SJCRH30 (cell line): ENCODE measurements at places on chromosomes 1 and 21. TPM values are rescaled to one million over a fixed set of nuclear protein-coding genes. Genes with fewer than 3 reads are reported as not detected.

DNA sequence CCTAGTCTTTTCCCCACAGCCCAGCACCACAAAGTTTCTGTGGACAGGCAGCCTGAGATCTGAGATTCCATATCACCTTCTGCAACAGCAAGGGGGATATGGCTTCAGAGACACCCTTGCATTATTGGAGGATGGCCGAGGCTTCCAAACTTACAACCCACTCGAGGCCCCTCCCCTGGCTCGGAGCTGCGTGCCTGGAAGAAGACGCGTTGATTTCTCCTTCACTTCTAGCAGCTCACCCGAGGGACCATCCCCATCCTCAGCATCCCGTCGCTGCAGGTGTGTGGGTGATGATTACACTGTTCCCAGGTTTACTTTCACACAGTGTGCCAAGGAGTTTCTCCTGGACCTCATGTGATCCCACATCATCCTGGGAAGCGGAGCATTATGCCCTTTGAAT is 277.9 kb downstream of the MATN1 start:
- H3K4me1 ChIP-seq = no peaks in the 10 kb centered on the region
- DNase-seq = no peak
- H3K27me3 ChIP-seq = no peaks in the 10 kb centered on the region

PGLYRP3 gene
- not detected in 2 replicates for total RNA-seq

PTPN7 gene
- 0.08 and 0.14 TPM in 2 replicates for total RNA-seq

GRCh38 chr1:225481738-225482137 is 53.9 kb upstream of the LBR start:
- H3K27ac ChIP-seq = no peak overlapping the region
- H3K4me1 ChIP-seq = peaks cover 29% of the 10 kb centered on the region
- no peaks in the 10 kb centered on the region for H3K27me3 ChIP-seq

GRCh38 chr1:233909195-233909594 is 4.7 kb downstream of the SLC35F3 start:
- DNase-seq = peak; percentile 4
- no peak overlapping the region for H3K4me3 ChIP-seq
- no peaks in the 10 kb centered on the region for H3K36me3 ChIP-seq
- H3K27me3 ChIP-seq = no peaks in the 10 kb centered on the region

GRCh38 chr21:43717967-43718871 is 710 bp upstream of the PDXK start:
- H3K4me3 ChIP-seq = peak overlapping the region; percentile 78
- DNase-seq = no peak
- H3K27me3 ChIP-seq = no peaks in the 10 kb centered on the region
- H3K27ac ChIP-seq = peak overlapping the region; percentile 15; the same call in 1 of the 2 replicates
- H3K4me1 ChIP-seq = peaks cover 6% of the 10 kb centered on the region

GRCh38 chr21:31599013-31599412 is 60.5 kb upstream of the SOD1 start:
- no peak overlapping the region for H3K27ac ChIP-seq
- H3K27me3 ChIP-seq = no peaks in the 10 kb centered on the region
- H3K4me1 ChIP-seq = no peaks in the 10 kb centered on the region
- H3K36me3 ChIP-seq = no peaks in the 10 kb centered on the region
- no peak overlapping the region for H3K4me3 ChIP-seq

DNA sequence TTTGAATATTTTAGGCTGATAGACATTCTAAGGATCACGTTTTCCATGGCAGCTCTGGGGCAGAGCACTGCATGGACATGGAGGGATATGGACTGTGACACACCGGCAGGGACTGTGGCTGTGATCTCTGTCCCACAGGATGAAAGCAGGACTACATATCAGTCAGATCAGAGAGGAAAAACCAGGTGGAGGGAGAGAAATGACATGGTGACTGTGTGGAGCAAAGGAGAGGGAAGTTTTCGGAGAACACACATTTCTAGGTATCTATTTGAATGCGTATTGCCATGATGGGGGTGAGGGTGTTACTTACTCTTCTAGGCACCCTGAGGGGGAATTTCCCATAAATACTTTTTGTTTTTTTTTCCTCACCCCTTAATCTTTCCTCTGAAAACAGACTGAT is 3.2 kb upstream of the CD1C start:
- no peak overlapping the region for H3K4me3 ChIP-seq
- no peaks in the 10 kb centered on the region for H3K4me1 ChIP-seq
- no peak overlapping the region for H3K27ac ChIP-seq
- DNase-seq = no peak
- H3K27me3 ChIP-seq = no peaks in the 10 kb centered on the region

DNA sequence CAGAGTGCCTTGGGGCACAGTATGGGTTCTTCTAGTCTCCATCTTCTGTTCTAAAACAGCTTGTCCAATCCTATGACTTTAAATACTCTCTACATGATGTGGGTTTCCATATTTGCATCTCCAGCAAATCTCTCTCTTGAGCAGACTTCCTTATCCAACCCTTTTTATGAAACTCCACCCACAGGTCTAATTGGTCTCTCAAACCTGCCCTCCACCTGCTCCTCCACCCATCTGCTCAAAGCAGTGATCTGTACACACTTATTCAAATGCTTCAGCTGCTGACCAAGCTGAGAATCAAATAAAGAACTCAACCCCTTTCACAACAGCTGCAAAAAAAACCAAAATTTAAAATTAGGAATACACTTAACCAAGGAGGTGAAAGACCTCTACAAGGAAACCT is 11.5 kb downstream of the MCOLN2 start:
- H3K27me3 ChIP-seq = no peaks in the 10 kb centered on the region
- no peak for DNase-seq
- no peaks in the 10 kb centered on the region for H3K4me1 ChIP-seq
- no peaks in the 10 kb centered on the region for H3K36me3 ChIP-seq

GRCh38 chr1:6711174-6711573 is 9.6 kb upstream of the DNAJC11 start:
- no peak for DNase-seq
- H3K4me3 ChIP-seq = no peak overlapping the region

TMEM63A gene
- 13.5 and 20.4 TPM in 2 replicates for total RNA-seq

- no peaks in the 10 kb centered on the region for H3K36me3 ChIP-seq
- no peaks in the 10 kb centered on the region; the same call in 1 of the 2 replicates for H3K4me1 ChIP-seq
- H3K27ac ChIP-seq = no peak overlapping the region
Measured at GRCh38 chr1:94603663-94604062, 62.1 kb upstream of the F3 start.

MAP3K21 gene
- total RNA-seq = not detected in 2 replicates

- H3K36me3 ChIP-seq = peaks cover 2% of the 10 kb centered on the region; the same call in 1 of the 2 replicates
- H3K27me3 ChIP-seq = no peaks in the 10 kb centered on the region
- H3K4me1 ChIP-seq = peaks cover 10% of the 10 kb centered on the region
- no peak overlapping the region for H3K4me3 ChIP-seq
- peak; percentile 87 for DNase-seq
Measured at GRCh38 chr1:204128964-204129896, 22.6 kb downstream of the ETNK2 start.

DNA sequence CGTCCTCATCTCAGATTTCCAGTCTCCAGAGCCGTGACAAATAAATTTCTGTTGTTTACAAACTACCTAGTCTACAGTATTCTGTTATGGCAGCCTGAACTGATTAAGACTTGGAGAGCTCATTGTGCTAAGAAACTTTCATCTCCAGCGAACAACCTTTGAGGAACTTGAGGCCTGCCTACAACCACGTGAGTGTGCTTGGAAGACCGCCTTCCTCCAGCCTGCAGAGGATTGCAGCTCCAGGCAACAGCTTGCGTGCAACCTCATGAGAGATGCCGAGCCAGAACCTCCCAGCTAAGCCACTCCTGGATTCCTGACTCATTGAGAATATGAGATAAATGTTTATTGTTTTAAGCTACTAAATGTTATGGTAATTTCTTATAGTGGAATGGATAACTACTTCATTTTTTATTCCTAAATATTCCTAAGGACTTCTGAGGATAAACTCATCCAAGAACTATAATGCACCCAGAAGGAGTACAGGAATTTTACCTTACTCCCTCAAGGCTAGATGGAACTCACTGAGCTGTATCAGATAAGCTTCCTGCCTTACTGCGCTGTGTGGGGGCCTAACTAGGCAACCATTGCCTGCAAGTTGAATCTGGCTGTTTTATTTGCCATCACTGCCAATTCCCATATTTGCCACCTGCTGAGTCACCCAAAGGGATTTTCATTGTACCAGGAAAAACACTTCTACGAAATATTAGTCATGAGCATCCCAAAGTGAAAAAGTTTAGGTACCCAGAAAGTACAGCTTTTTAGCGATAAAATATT is 17.6 kb downstream of the FAM177B start:
- DNase-seq = peak; percentile 62
- no peak overlapping the region for H3K27ac ChIP-seq
- H3K4me1 ChIP-seq = peaks cover 9% of the 10 kb centered on the region
- no peaks in the 10 kb centered on the region for H3K27me3 ChIP-seq
- no peaks in the 10 kb centered on the region for H3K36me3 ChIP-seq

ZSWIM5 gene
- 0.08 and 0.18 TPM in 2 replicates for total RNA-seq

DNA sequence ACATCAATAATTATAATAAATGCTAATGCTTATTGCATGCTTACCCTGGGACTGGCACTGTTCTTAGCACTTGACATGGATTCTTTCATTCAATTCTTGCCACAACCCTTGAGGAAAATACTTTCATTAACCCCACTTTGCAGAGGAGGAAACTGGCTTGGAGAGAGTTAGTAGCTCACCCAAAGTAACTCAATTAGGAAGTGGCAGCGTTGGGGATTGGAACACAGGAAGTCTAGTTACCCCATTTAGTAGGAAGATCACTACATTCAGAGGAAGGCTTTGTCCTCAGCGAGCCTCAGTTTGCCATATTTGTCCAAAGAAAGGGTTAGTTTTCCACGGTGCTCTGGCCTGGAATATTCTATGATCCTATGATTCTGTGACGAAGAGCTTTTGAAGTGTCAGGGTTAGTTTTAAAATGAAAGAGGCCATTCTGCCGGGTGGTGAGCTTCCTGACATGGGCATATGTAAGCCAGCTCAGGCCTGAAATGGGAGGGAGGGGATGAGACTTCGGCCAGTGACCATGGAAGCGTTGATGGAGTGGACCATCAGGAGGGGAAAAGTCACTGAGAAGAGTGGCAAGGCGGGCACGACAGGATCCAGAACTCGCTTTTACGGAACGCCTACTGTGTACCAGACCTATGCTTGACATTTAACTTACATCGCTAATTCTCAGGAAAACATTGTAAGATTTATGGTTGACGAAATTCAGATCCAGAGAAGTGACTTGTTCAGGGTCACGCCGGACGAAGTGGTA is 28.2 kb upstream of the EPB41 start:
- no peaks in the 10 kb centered on the region for H3K27me3 ChIP-seq
- no peak overlapping the region; the same call in 1 of the 2 replicates for H3K4me3 ChIP-seq
- H3K27ac ChIP-seq = no peak overlapping the region
- H3K36me3 ChIP-seq = no peaks in the 10 kb centered on the region
- no peak for DNase-seq

ITLN1 gene
- total RNA-seq = not detected in 2 replicates

GRCh38 chr1:213333121-213333520 is 282.1 kb downstream of the RPS6KC1 start:
- no peaks in the 10 kb centered on the region for H3K27me3 ChIP-seq
- H3K4me1 ChIP-seq = no peaks in the 10 kb centered on the region
- no peak for DNase-seq
- no peak overlapping the region for H3K4me3 ChIP-seq
- H3K27ac ChIP-seq = no peak overlapping the region

GRCh38 chr1:159218649-159219636 is 14.3 kb downstream of the ACKR1 start:
- H3K4me1 ChIP-seq = no peaks in the 10 kb centered on the region
- no peaks in the 10 kb centered on the region for H3K36me3 ChIP-seq
- H3K27ac ChIP-seq = no peak overlapping the region

DNA sequence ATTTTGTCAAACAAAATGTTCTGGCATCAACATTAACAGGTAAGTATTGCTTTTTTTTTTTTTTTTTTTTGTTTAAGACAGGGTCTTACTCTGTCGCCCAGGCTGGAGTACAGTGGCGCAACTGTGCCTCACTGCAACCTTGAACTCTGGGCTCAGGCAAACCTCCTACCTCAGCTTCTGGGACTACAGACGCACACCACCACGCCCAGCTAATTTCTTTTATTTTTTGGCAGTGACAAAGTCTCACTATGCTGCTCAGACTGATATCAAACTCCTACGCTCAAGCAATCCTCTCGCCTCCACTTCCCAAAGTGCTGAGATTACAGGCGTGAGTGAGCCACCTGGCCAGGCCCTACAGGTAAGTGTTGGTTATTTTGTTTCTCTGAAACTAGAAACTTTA is 2.4 kb downstream of the TUT4 start:
- H3K27ac ChIP-seq = no peak overlapping the region
- DNase-seq = no peak
- H3K36me3 ChIP-seq = no peaks in the 10 kb centered on the region

GRCh38 chr1:14724678-14725077 is 126.2 kb downstream of the KAZN start:
- no peak overlapping the region for H3K4me3 ChIP-seq
- no peak overlapping the region for H3K27ac ChIP-seq
- H3K36me3 ChIP-seq = no peaks in the 10 kb centered on the region
- no peaks in the 10 kb centered on the region for H3K4me1 ChIP-seq
